ENCODE measurements at places on chromosomes 3 and 15. TPM values are rescaled to one million over a fixed set of nuclear protein-coding genes. Genes with fewer than 3 reads are reported as not detected.

GRCh38 chr3:23275814-23276213 is 72.7 kb downstream of the UBE2E2 start:
- peaks cover 14% of the 10 kb centered on the region for H3K4me1 ChIP-seq
- no peaks in the 10 kb centered on the region for H3K27me3 ChIP-seq
- DNase-seq: no peak
- H3K4me3 ChIP-seq: no peak overlapping the region
- no peaks in the 10 kb centered on the region for H3K36me3 ChIP-seq

- H3K36me3 ChIP-seq: no peaks in the 10 kb centered on the region
- no peaks in the 10 kb centered on the region for H3K4me1 ChIP-seq
- DNase-seq: peak; percentile 13
- H3K4me3 ChIP-seq: no peak overlapping the region
- no peak overlapping the region for H3K27ac ChIP-seq
These were observed 18.7 kb upstream of the GK5 start for GRCh38 chr3:142244056-142244455.

The CD200R1 gene
- total RNA-seq: not detected

- peak; percentile 86 for DNase-seq
- no peaks in the 10 kb centered on the region for H3K36me3 ChIP-seq
- peak overlapping the region; percentile 21 for H3K4me3 ChIP-seq
- no peaks in the 10 kb centered on the region for H3K27me3 ChIP-seq
These were observed 83.5 kb downstream of the FMN1 start for GRCh38 chr15:33111041-33111451.

- peaks cover 18% of the 10 kb centered on the region for H3K4me1 ChIP-seq
- peak; percentile 57 for DNase-seq
- no peak overlapping the region for H3K4me3 ChIP-seq
These were observed 53.2 kb upstream of the RBSN start for GRCh38 chr3:15152184-15152583.

- H3K27ac ChIP-seq: no peak overlapping the region
- H3K4me1 ChIP-seq: no peaks in the 10 kb centered on the region
- no peaks in the 10 kb centered on the region for H3K36me3 ChIP-seq
- no peaks in the 10 kb centered on the region for H3K27me3 ChIP-seq
These were observed 105.3 kb upstream of the TOPAZ1 start for GRCh38 chr3:44136421-44136820.

The RPSA gene
- total RNA-seq: 2,722 TPM

DNA sequence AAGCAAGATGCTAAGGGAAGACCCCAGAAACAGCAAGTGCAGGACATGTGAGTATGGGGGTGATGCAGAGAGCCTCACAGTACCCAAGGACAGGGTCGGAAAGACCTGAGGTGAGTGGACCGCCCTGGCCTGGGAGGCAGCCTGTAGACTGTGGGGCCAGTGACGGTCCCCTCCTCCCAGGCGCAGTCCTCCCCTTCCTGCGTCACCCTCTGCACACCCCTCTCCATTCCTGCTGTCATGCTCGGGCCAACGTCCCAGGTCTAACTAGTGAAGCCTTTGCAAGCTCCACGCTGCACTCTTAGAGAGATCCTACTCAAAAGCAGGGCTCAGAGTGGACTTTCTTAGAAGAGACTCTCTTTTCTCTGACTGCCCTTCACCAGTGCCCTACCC is 41.6 kb downstream of the TM2D3 start:
- no peak overlapping the region for H3K27ac ChIP-seq
- DNase-seq: no peak
- H3K4me3 ChIP-seq: no peak overlapping the region
- H3K4me1 ChIP-seq: 0 out of 2 replicates have a peak, but pooled peaks cover 2% of the 10 kb centered on the region
